ENCODE measurements at places on chromosomes 16 and 17. TPM values are rescaled to one million over a fixed set of nuclear protein-coding genes. Genes with fewer than 3 reads are reported as not detected.
A peak's percentile ranks its signal among the peaks of the same experiment; 100 is the strongest.

- no peaks in the 10 kb centered on the region for H3K36me3 ChIP-seq
- no peak for DNase-seq
- no peak overlapping the region for H3K27ac ChIP-seq
- no peaks in the 10 kb centered on the region for H3K4me1 ChIP-seq
These were observed 4.5 kb downstream of the TMEM235 start for GRCh38 chr17:78235885-78236284.

DNA sequence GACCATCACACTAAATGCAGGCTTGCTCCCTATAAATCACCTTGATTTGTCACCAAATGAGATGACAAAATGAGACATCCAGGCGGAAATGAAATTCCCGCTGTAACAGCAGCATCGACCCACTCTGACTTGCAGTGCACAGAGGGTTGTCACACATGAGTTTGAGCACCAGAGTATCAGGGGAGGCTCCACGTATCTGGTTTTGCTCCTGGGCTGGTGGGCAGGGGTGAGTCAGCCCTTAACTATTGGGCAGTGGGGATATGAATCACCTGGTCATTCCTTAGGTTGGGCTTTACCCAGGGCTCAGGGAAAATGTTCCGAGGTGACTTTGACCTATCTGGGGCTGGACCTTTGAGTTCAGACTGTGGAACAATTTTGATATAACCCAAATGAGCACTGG is 245.2 kb upstream of the CCL2 start:
- no peaks in the 10 kb centered on the region for H3K27me3 ChIP-seq
- H3K4me3 ChIP-seq: no peak overlapping the region
- no peaks in the 10 kb centered on the region for H3K36me3 ChIP-seq
- no peak overlapping the region for H3K27ac ChIP-seq

TPSAB1 gene
- total RNA-seq: 0.25 TPM

GRCh38 chr16:88462396-88462795 is 9.3 kb downstream of the ZFPM1 start:
- no peaks in the 10 kb centered on the region for H3K36me3 ChIP-seq
- H3K4me1 ChIP-seq: peaks cover 14% of the 10 kb centered on the region
- H3K27me3 ChIP-seq: no peaks in the 10 kb centered on the region
- no peak overlapping the region for H3K4me3 ChIP-seq

GRCh38 chr16:53704445-53704813 is 473 bp downstream of the FTO start:
- no peaks in the 10 kb centered on the region for H3K27me3 ChIP-seq
- no peaks in the 10 kb centered on the region for H3K4me1 ChIP-seq
- peak overlapping the region; percentile 80 for H3K4me3 ChIP-seq
- no peak overlapping the region for H3K27ac ChIP-seq
- DNase-seq: no peak

CXCL16 gene
- 44.8 TPM for total RNA-seq

Data from HCT116 (cell line).